ENCODE measurements at places on chromosomes 16 and 17.

- DNase-seq: no peak
Observed at GRCh38 chr17:61593426-61593825, 2.4 kb upstream of the NACA2 start.

- no peak for DNase-seq
Observed at GRCh38 chr17:76354317-76354729, 607 bp upstream of the PRPSAP1 start.

GRCh38 chr17:28282596-28282995 lies 36.4 kb upstream of the TMEM97 start:
- no peak for DNase-seq

DNA sequence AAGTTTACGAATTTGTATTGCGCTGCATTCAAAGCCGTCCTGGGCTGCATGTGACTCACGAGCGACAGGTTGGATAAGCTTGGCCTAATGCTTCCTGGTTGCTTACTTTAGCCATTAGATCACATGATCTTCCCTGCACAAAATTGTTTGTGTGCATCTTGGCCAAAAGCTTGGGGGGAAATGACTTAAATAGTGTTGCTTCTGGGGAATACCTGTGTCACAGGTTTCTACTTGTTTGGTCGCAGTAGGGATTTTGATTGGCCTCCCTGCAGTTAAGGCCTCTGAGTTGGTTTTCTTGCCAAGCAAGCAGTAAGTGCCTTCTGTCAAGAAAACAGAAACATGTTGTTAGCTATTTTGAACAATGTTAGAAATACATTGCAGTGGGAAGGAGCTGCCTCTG lies 39.6 kb upstream of the DUSP14 start:
- no peak for DNase-seq

DNA sequence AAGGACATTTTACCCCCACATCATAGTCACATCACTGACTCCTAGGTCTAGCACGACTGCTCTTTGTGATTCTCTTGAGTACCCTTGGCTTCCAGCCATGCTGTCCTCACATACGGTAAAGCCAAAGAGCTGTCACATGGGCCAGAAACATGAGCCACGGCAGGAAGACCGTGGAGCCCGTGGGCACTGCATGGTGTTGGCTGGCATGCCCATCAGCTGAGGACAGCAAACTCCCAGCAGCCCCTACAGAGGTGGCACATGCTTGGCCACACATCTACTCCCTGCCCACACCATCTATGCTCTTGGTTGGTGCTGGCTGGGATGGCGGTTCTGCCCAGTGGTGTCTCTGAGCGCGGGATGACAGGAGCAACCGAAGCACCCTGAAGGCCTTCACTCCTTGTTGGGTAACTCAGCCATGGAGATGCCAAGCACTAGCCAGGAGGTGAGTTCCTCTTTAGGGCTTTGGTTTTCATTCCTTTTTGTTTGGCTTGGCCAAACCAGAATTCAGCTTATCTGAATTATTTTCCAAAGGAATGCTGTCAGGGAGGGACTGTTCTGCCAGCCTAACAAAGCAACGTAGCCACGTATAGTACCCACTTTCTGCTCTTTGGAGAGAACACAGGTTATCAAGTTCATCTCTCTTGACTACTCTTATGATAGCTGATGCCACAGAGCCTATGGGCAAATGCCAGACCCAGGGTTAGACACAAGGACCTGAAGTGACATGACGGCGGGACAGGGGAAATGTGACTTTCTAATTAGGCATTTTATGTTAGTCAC lies 10.0 kb downstream of the TNFAIP1 start:
- DNase-seq: no peak

DNA sequence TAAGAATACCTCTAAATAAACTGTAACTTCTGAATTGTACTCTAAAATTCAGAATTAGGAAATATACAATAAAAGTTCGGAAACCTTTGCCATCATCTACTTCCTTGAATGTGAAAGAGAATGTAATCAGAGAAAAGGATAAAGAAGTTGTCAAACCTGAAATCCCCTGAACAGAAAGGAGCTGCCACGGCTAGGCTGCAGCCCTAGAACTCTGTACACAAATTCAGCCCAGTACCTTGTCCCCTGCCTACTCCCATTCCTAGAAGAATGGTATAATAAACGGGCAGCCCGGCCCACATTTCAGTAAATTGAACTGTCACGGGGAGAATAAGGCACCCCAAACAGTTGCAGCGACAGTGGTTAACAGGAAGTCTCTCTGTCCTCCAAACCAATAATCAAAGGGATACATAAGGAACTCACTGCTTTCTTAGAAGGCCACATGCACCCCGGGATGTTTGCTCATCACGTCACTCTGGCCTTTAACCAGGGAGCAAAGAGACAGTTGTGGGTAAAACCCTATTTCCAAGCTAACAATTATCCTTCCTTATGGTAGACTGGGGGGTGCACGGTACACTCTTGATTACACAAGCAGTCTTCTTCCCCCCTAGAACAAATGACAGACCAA lies 24.3 kb upstream of the RFFL start:
- no peak for DNase-seq

GRCh38 chr17:72634621-72635020 lies 457.9 kb downstream of the SLC39A11 start:
- DNase-seq: no peak

DNA sequence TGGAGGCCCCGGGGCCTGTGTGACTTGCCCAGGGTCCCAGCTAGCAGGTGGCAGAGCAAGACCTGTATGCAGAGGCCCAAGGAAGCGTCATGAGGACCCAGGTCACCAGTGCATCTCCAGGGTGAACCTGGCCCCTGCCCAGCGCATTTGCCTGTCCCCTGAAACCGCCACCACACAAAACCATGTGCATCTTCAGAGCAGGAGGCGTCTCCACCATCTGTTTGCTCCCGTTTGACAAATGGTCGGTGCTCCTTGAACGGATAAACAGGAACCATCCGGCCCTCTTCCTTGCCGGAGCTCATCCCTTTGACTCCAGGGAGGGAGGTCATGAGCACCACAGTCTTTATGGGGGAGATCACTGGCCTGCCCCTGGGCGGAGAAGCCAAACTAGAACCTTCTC lies 62.5 kb downstream of the JPH3 start:
- DNase-seq: no peak

GRCh38 chr17:3986939-3987335 lies 22.7 kb upstream of the ATP2A3 start:
- DNase-seq: no peak

GRCh38 chr16:24609740-24610415 lies 70.5 kb downstream of the RBBP6 start:
- peak; percentile 73 for DNase-seq

DNA sequence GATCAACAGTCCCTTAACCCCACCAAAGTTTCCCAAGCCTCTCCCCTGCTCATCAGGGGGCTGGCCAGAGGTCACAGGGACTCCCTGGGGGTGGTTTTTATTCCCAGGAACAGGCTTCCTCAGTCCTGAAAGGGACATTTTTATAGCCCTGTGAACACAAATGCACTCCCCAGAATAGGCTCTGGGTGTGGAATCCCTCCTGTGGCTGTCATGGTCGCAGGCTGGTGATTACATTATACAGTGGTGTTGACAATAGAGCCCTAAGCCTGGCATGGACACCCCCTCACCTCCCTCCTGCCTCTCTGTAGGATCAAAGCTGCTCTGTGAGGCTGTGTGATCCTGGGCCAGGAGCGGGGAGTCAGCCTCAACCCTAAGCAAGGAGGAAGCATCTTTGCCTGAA lies 1.4 kb upstream of the CA4 start:
- DNase-seq: no peak

GRCh38 chr17:17111401-17112393 lies 69.4 kb downstream of the MPRIP start:
- no peak for DNase-seq

DNA sequence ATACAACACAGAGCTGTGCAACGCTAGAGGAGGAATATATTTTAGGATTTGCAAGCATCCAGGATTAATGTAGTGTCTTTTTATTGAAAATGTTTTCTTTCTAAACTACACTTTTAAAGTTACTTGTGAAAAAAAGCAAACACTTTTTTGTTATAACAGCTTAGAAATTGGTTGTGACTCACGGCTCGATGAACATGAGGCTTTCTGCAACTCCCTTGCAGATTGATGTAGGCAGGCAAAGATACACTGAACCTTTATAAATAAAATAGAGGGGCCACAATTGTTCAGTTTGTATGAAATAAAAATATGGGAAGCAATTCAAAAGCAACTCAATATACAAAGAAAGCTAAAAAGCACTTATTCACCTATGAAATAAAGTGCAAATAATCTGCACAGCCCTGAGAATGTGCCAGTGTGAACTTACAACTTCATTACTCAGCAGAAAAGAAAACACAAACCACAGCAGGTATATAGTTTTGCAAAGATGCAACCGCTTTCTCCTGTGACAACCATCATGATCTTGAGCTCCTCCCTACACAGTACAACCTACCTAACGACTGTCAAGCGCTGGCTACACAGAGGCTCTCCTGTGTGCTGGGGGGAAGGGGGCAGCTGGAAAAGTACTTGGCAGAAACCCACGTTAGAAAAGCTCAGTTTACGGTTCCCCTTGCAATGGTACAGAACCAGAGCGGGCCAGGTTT lies 948 bp downstream of the LUC7L start:
- no peak for DNase-seq

DNA sequence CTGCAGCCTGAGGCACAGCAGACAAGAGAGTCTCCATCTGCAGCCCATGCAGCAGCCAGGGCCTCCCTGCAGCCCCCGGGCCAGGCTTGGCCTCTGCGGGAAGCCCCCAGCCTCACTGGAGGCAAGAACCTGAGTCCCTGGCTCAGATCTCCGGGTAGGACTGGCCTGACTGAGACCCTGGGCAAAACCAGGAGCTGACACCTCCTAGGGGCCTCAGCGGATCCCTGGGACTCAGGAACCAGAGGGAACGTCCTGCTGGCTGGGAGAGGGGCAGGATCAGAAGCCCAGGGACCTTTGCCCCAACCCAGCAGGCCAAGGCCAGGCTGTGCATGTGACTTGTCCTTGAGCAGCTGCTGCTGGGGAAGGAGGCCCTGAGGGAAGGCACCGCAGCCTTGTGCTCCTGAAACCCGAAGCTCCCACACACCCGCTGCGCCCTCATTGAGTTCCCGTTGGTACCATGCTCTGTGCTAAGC lies 1.7 kb upstream of the PRSS21 start:
- no peak for DNase-seq

DNA sequence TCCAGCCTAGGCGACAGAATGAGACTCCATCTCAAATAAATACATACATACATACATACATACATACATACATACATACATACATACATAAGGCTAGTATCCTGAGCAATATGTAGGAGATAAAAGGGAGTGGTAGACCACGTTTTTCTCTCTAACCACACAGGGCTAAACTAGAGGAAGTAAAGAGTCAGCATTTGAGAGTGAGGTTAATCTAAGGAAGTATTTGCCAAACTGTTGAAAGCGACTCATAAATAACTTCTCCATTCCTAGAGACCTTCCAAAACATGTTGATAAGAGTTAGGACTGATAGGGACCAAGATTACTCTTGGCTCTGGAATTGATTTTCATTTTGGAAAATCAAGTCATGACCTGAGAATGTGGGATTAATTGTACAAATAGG lies 68.9 kb downstream of the NEUROD2 start:
- no peak for DNase-seq

DNA sequence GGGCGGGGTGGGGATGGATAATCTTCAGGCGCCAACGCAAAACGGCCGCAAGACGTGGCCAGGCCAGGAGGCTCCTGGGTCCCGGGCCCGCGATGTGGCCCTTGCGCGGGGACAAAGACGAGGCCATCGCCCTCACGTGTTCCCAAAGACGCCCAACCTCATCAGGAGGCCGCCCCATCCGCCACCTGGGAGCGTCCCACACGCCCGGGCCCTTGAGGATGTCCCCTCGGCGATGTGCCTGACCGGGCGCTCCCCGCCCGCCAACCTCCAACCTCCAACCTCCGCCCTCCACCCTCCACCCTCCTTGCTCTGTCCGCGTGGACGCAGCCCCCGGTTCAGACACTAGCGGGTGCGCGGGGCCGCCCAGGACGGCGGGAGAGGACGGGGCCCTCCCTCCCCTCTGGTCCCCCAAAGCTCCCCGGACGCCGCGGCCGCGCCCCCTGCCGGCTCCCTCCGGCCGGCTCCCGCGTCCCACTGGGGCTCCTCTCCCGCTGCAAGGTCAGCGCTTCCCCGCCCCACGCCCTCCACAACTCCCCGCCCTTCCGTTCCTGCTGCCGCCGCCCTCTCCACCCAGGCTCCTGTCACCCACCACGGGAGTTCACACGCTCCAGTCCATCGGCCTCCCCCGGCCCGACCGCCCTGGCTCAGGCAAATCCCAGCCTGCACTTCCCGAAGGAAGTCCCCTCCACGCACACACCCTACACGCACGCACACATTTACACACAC lies 250.8 kb upstream of the RPL38 start:
- DNase-seq: peak; percentile 34

DNA sequence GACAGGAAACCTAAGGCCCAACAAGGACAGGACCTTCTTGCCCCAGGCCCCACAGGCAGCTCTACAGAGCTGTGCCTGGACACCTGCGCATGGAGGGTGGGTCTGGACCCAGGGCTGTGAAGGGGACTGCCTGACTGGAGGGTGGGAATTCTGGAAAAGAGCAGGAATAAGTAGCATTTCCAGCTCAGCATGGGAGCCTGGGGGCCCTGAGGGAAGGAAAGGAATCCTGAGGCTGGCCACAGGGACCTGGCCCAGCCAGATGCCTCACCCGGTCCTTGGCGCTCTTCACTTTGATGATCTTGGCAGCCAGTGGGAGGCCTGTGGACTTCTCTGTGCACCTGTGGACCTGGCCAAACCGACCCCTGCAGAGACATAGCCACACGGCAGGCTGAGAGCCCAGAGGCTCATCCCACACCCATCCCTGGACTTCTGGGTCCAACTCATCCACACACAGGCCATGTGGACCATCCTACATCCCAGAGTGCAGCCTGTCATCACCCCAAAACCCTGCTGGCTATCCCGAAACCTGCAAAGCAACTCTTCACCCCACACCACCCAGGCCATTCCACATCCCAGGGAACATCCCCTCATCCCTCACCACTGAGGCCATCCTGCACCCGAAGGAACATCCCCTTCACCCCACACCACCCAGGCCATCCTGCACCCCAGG lies 18.7 kb downstream of the MYLK3 start:
- DNase-seq: no peak

GRCh38 chr17:76417499-76418143 lies 33.2 kb downstream of the SPHK1 start:
- DNase-seq: no peak

DNA sequence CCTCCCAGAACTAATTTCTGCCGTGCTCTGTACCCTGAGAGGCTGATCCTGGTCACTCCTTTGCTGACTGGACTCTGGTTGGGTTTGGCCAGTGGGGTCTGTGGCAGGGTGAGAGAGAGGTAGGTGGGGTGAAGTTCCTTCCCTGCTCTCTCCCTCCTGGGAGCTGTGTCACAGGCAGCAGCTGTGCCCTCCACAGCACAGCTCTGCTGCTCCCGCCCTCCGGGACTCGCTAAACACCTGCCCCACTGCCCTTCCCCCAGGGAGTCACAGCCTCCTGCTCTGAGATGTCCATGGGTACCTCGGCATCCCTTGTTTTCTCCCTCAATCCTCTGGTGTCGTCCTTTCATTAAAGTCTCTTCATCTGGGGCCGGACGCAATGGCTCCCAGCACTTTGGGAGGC lies 66.4 kb downstream of the SRCIN1 start:
- no peak for DNase-seq
